CD4-positive, alpha-beta memory T cell (primary cell): ENCODE measurements at places on chromosomes 5 and 9.

- no peak for DNase-seq
Measured at GRCh38 chr9:134210511-134210907, 46.1 kb upstream of the RNU6ATAC start.

DNA sequence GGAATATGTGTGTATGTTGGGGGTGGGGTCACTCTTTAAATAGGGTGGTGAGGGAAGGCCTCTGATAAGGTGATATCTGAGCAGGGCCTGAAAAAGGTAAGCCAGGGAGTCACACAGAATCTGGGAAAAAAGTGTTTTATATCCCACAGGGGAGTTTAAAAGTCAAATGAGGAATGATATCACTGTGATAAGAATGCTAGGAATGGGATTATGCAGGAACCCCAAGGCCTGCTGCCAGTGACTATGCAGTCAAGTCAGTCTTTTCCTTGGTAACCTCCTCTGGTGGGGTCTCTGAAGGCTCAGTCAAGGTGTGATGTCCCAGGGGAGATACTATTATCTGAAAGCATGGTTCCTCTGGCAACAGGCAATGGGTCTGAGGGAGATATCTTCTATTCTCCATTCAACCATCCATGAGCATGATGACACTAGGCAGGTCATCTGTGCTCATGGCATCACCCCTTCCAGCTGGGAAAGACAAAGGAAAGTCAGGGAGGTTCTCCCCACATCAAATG is 53.5 kb downstream of the GRIA1 start:
- DNase-seq, result no peak

- DNase-seq, result no peak
Measured at GRCh38 chr5:128243958-128244582, 160.5 kb downstream of the SLC12A2 start.

DNA sequence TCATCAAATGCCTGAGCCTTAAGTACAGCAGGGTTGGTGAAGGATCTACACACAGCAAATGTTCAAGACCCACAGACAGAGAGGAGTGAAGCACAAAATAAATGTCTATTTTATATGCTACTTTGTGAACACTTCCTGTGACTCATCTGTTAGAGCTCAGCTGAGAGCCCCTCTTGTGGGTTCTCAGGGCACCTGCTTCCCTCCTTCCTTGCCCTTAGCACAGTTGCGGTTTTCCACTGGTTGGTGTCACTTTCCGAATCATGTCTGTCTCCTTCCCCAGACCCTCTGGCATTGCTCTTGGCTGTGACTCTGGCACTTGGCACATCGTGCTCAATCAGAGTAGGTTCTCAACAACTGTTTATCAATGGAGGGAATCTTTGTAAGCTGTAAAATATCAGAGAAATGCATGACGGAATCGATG is 128.5 kb upstream of the STC2 start:
- no peak for DNase-seq
